ENCODE measurements at places on chromosomes 7 and 10.

GRCh38 chr10:23053036-23053435 is 42.3 kb upstream of the MSRB2 start:
- no peak for DNase-seq

DNA sequence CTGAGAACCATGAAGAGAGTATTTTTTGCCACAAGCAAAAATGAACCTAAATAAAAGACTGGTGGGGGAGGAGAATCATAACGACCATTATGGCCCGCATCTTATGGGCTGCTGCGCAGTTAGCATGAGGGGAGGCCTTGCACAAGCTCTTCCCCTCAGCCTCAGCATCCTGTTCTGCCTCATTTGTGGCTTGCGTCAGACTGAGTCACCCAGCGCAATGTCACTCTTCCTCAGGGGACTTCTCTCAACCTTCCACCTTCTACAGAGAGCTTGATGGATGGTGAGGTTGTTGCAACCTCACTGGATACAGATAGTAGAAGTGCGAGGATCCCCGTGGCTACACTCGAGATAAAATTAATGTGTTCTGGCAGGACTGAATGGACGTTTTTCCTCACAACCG is 16.8 kb upstream of the GPR15LG start:
- no peak for DNase-seq

GRCh38 chr10:102646610-102647442 is 2.5 kb downstream of the TRIM8 start:
- no peak for DNase-seq

- no peak for DNase-seq
Observed at GRCh38 chr7:50953820-50954219, 171.1 kb upstream of the GRB10 start.

DNA sequence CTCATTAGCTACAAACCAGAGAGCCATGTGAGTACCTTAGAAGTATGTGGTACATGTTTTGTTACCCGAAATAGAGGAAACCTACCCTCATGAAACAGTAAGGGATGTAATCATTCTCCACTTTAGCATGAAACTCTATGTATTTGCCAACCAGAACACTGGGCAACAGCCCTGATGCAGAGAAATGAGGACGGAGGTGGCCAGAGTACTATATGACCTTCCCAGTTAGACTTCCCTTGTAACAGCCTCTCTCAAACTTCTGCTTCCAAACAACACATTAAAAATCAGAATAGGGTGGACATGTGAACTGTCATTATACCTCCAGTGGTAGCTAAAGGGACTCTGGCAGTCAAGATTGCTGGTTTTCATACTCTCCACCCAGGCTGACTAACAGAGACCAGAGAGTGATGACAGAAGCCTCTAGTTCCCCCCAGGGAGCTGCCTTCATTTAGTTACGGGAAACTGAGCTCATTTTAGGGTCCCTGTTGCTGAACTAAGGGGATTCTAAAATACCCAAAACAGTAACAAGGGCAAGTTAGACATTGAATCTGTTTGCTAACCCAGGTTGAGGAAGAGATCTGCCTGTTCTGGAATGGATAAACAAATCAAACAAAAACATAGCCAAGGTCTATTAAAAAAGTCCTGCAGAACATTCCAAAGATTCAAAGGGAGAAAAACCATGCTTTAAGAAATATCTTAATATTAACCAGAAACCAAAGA is 83.1 kb downstream of the VPS41 start:
- no peak for DNase-seq

- no peak for DNase-seq
Observed at GRCh38 chr7:156666368-156667109, 26.0 kb downstream of the RNF32 start.

DNA sequence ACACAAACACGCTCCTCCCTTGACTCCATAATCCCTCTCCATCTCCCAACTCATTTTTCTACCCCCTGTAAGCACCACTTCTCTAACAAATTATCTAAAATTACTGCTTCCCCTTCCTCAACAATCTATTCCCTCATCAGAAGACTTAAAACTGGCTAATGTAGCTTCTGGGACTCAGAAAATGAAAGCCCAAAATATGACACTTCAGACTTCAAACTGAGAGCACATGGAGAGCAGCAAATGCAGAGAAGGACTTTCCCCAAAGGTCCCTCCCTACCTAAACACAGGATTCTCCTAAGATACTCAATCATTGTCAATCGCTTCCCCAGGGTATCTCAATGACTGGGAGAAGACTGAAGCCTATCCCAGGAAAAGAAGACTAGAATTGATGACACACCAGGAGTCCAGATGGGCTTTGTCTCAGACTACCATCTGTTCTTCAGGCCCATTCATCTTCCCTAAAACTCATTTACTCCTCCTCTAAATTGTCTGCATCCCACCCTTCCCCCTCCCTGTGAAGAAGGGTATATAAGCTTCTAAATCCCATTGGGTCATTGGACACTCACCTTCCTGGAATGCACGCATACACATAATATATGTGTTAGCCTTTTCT is 39.2 kb downstream of the ST8SIA6 start:
- no peak for DNase-seq

DNA sequence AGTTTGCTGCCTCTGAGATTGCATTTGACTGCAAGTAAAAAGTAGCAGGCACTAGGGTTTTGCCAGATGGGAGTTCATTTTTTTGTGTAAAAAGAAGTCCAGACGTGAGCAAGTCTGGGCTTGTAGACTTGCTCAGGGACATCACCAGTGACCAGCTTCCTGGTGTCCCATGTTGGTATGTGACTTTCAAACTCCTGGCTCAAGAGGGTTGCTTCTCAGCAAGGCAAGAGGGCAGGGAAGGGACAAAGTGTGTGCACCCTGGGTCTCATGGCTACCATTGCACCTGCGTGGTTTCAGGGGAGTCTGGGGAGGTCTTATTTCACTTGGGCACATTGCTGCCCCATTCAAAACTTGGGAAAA is 79.3 kb upstream of the ZNF716 start:
- no peak for DNase-seq

Data from NCI-H1436 treated with DMSO at 0.1 percent for 48 hours (cell line).